Parietal lobe (tissue), 2 donors: ENCODE measurements at places on chromosomes 3 and 15. TPM values are rescaled to one million over a fixed set of nuclear protein-coding genes. Genes with fewer than 3 reads are reported as not detected.

The C15orf39 gene
- 1.9 TPM for total RNA-seq

The PLD1 gene
- total RNA-seq = 9.1 TPM

The SOX14 gene
- not detected for total RNA-seq

The PLA2G4E gene
- total RNA-seq = not detected

The EPHA6 gene
- 78.9 TPM for total RNA-seq

The IL16 gene
- 1.3 TPM for total RNA-seq

The TNIK gene
- 118 TPM for total RNA-seq

The SETD2 gene
- 132 TPM for total RNA-seq

The CCR1 gene
- total RNA-seq = 0.94 TPM

The NT5DC2 gene
- 71.7 TPM for total RNA-seq

The FANCD2OS gene
- total RNA-seq = not detected

The IL17RD gene
- 63.5 TPM for total RNA-seq

The LSAMP gene
- 91.4 TPM for total RNA-seq

The CFAP91 gene
- total RNA-seq = 13.5 TPM

The PYGO1 gene
- 57.0 TPM for total RNA-seq

The PXK gene
- total RNA-seq = 53.8 TPM

The LINS1 gene
- 62.6 TPM for total RNA-seq

The DUOXA1 gene
- total RNA-seq = not detected

The HYAL3 gene
- 5.6 TPM for total RNA-seq

The SLC22A14 gene
- total RNA-seq = 1.3 TPM

The PODXL2 gene
- 206 TPM for total RNA-seq

The ECE2 gene
- 6.9 TPM for total RNA-seq

The SEC62 gene
- total RNA-seq = 69.5 TPM

The CHRFAM7A gene
- total RNA-seq = 7.8 TPM

The NOX5 gene
- total RNA-seq = 0.63 TPM

The CTXN2 gene
- total RNA-seq = 0.63 TPM

The TMC3 gene
- total RNA-seq = 0.31 TPM

The INKA1 gene
- 13.5 TPM for total RNA-seq

The CCR9 gene
- not detected for total RNA-seq

The IL17RE gene
- 0.31 TPM for total RNA-seq

The CCDC54 gene
- total RNA-seq = 1.6 TPM

The FAM43A gene
- 3.1 TPM for total RNA-seq

The LCTL gene
- not detected for total RNA-seq

The PIF1 gene
- 3.8 TPM for total RNA-seq

The GOLGA8R gene
- 1.6 TPM for total RNA-seq

The CHRM5 gene
- total RNA-seq = 0.63 TPM

The GOLGA6L10 gene
- 14.1 TPM for total RNA-seq
